ENCODE measurements at places on chromosomes 1 and 21.

GRCh38 chr1:70978623-70979022 is 69.0 kb downstream of the PTGER3 start:
- no peak for DNase-seq

GRCh38 chr1:99004861-99005442 is at the start of gene PLPPR5:
Gene PLPPR5, minus strand, starts transcription at chr1:99004861. Its CDS starts 190 bp downstream, at chr1:99004671.
- DNase-seq: no peak

- DNase-seq: no peak
Observed at GRCh38 chr21:33401630-33401992, 1.6 kb upstream of the IFNGR2 start.

GRCh38 chr1:155323729-155324036 is 3.0 kb downstream of the RUSC1 start:
- no peak for DNase-seq

DNA sequence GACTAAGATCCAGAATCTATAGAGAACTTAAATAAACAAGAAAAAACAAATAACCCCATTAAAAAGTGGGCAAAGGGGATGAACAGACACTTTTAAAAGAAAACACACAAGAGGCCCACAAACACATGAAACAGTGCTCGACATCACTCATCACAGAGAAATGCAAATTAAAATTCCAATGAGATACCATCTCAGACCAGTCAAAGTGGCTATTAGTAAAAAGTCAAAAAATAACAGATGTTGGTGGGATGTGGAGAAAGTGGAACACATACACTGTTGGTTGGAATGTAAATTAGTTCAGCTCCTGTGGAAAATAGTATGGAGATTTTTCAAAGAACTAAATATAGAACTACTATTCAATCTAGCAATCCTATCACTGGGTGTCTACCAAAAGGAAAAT is 143.1 kb downstream of the IFI44 start:
- no peak for DNase-seq

GRCh38 chr1:71193153-71193552 is 112.3 kb upstream of the ZRANB2 start:
- no peak for DNase-seq

DNA sequence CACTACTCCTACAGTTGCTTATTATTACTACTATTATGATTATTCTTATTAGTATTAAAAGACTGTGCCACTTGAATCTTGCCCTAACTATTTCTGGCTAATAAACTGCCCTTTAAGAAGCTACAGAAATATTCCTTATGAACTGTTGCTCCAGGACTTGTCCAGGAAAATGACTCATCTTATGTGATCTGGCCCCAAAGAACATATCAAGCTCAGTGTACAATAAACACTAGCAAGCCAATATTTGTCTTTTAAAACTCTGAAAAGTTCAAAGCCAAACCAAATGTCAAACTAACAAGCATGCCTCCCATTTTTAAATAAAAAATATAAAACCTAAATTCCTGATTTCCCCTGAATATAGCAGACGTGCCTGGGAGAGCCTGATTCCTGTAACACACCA is 88.7 kb upstream of the SIM2 start:
- DNase-seq: no peak

DNA sequence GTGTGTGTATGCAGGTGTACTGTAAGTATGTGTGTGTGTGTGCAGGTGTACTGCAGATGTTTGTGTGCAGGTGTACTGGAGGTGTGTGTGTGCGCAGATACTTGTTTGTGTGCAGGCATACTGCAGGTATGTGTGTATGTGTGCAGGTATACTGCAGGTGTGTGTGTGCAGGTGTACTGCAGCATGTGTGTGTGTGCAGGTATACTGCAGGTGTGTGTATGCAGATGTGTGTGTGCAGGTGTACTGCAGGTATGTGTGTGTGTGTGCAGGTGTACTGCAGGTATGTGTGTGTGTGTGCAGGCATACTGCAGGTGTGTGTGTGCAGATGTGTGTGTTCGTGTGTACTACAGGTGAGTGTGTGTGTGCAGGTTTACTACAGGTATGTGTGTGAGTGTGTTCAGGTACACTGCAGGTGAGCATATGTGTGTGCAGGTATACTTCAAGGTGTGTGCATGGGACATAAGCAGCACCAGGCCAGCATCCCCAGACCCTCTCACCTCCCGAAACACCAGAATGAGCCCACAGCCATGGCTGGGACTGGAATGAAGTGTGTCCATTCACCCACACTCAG is 97.5 kb downstream of the DMRTB1 start:
- no peak for DNase-seq
